Stimulated activated CD8-positive, alpha-beta memory T cell treated with anti-CD3 and anti-CD28 coated beads, Interleukin-15, amount 100 ng/mL, for 4 hours (primary cell): ENCODE measurements at places on chromosomes 3 and 15.

DNA sequence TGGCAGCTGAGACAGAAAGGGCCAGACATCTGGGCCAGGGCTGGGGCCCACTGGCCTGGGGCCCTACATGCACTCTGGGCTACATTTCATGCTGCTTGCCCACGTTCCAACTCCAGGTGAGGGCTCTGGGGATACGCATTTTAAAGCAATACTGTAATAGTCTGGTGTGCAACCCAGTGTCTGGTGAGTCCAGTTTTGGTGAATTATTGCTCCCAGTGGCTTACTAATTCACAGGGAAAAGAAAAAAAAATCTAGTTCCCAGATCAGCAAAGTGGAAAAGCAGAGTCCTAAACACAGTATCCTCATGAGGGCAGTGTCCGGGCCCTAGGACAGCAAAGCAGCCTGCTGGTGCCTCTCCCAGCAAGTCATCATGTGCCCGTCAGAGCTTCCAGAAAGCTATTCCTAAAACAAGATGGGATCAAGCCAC lies 82.4 kb downstream of the CCNL1 start:
- DNase-seq = no peak

DNA sequence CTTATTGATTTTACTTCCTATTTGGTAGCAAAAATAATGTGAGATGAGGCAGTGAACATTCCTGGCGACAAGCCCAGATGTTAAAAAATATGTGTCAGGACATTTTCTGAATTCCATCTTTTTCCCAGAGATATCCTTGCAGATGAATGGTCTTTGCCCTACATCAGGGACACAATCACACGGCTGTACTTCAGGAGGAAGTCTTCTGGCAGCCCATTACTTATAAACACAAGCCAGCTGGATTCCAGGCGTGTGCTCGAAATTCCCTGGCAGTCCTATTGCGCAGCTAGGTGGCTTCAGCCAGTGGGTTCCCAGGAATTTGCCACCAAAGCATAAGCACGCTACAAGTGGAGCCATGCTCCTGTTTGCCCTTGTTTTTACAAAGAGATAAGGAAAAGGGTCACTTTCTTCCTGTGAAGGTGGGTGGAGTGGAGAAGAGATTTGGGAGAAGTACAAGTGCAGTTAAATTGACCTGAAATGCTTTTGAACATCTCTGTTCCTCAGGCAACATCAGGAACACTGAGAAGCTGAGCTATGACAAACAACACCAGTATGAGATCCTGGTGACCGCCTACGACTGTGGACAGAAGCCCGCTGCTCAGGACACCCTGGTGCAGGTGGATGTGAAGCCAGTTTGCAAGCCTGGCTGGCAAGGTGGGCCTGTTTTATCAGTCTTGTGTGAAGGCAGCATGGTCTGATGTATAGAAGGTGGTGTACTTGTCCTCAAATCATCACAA lies 257.1 kb upstream of the TRIM42 start:
- no peak for DNase-seq

- no peak for DNase-seq
These were observed 54.7 kb upstream of the SLCO2A1 start for GRCh38 chr3:134084242-134084950.

DNA sequence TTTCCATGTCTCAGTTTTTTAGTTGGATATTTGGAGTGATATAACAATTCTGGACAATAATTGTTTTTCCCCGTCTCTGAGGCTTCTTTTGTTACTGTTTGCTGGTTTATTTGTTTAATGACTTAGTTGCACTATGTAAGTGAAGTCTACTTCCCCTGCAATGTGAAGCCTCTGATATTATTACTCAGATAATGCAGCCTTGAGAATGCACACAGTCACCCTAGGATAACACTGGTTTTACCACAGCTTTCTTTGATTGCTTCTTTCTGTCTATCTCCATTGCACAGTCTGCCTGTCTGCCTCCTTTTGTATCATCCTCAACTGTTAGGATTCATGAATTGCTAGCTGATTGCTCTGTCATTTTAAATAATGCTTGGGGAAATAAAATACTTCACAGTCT lies 208.7 kb upstream of the ROBO1 start:
- no peak for DNase-seq

DNA sequence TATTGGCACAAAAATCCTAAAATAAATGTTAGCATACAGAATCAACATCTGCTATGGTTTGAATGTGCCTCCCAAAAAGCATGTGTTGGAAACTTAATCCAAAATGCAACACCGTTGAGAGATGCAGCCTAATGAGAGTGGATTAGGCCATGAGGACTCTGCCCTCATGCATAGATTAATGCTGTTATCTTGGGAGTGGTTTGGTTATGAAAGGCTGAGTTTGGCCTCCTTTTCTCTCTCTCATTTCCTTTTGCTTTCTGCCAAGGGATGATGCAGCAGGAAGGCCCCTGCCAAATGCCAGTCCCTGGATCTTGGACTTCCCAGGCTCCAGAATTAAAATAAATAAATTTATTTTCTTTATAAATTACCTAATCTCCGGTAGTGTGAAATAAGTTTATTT lies 49.4 kb downstream of the SYNM start:
- DNase-seq = no peak

GRCh38 chr3:115667738-115668065 lies 44.4 kb downstream of the GAP43 start:
- no peak for DNase-seq

DNA sequence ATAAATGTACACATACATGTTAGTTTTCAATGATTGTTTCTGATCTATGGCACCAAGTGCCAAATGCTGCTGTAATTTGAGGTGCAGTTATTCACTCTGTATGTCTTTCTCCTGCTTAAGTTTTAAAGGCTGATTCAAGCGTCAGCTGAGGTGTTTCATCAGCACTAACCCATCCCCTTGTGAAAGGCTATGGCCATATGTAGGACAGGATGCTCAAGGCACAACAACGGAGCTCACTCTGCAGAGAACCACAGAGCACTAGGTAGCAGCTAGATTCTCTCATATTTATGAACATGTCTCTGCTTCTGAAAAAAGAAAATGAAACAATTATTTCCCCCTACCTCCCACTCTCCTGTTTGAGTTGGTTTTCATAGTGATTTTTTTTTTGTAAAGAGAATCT lies 340.0 kb upstream of the TMCO5A start:
- no peak for DNase-seq

- no peak for DNase-seq
These were observed 53.7 kb upstream of the MEF2A start for GRCh38 chr15:99511866-99512661.

DNA sequence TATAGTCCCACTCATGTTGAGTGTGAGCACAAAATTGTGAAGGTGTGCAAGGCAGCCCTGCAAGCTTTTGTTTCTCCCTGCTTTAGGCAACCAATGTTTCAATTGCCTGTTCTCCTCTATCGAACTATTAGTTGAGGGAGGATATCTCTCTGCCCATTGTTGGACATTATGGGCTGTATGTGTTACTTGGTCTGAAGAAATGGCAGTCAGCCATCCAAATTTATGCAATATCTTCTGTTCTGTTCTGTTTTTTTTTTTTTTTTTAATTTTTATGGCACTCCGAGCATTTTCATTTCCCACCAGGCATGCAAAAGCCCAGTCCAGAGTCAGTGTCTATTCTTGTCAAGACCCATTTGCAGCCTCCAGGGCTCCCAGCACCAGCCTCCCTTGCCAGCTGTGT lies 44.0 kb downstream of the ANAPC13 start:
- DNase-seq = no peak

DNA sequence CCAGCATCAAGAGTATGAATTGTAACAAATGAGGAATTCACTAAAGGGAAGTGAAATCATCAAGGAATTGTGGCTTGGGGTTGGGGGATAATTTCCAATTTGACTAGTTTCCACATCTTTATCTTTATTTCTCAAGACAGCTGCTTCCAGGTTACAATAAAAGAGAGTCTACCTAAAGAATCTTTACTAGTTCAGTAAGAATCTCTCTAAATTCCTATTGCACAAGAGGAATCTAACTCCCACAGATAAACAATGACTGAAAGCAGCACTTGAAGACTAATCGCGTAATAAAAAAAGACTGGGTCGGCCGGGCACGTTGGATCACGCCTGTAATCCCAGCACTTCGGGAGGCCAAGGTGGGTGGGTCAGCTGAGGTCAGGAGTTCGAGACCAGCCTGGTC lies 194.4 kb downstream of the KBTBD8 start:
- no peak for DNase-seq

DNA sequence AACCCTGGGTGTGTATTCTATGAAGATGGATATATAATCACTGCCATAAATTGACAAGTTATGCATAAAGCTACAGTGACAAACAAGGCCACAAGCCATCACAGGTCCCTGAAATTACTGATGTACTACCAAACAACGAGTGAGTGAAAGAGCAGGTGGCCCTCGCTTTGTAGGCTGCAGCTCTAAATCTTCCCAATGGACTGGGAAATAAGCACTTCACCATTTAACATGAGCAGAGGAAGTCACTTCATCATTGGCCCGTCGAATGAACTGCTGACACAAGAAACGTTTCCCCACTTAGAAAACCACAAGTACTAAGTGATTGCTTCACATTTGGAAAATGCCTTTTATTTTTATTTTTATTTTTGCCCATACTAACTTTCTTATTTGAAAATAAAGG lies 218.0 kb downstream of the ZNF385D start:
- DNase-seq = no peak

DNA sequence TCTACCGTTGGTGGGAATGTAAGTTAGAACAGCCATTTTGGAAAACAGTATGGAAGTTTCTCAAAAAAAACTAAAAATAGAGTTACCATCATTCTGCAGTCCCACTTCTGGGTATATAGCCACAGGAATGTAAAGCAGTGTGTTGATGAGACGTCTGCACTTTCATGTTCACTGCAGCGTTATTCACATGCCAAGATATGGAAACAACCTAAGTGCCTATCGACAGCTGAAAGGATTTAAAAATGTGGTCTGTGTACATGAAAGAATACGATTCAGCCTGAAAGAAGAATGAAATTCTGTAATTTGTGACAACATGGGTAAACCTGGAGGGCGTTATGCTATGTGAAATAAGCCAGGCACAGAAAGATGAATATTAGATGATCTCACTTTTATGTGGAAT lies 157.7 kb downstream of the THSD4 start:
- no peak for DNase-seq

DNA sequence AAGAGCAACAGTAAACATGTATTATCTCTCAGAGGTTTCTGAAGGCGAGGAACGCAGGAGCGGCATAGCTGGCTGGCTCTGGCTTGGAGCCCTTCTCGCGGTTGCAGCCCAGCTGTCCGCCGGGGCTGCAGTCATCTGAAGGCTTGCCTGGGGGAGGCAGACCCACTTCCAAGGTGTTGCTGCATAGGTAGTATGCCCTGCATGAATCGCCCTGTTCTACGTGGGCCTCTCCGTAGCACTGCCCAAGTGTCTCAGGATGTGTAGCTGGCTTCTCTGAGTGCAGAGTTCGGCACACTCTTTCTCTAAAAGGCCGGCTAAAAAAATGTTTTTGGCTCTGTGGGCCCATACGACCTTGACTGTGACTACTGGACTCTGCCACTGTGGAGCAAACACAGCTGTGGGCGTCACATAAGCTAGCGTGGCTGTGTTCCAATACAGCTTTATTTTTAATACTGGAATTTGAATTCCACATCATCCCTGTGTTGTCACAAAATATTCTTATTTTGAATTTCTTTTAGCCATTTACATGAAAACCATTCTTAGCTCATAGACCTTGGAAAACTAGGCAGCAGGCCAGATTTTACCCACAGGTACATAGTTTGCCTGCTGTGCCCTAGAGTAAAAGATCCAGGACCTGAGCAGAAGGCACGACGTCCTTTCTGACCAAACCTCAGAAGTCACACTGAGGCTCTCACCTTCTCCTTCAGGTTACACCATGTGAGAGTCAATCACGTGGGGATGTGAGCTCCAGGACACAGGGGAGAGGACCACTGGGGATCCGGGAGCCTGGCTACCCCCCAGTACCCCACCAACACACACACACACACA lies 55.9 kb downstream of the PGPEP1L start:
- no peak for DNase-seq

- DNase-seq = no peak
These were observed 17.6 kb downstream of the IFT80 start for GRCh38 chr3:160381470-160381869.

GRCh38 chr3:194184801-194185200 lies 48.9 kb downstream of the HES1 start:
- no peak for DNase-seq

GRCh38 chr3:142941373-142942123 lies 21.9 kb downstream of the PAQR9 start:
- no peak for DNase-seq

DNA sequence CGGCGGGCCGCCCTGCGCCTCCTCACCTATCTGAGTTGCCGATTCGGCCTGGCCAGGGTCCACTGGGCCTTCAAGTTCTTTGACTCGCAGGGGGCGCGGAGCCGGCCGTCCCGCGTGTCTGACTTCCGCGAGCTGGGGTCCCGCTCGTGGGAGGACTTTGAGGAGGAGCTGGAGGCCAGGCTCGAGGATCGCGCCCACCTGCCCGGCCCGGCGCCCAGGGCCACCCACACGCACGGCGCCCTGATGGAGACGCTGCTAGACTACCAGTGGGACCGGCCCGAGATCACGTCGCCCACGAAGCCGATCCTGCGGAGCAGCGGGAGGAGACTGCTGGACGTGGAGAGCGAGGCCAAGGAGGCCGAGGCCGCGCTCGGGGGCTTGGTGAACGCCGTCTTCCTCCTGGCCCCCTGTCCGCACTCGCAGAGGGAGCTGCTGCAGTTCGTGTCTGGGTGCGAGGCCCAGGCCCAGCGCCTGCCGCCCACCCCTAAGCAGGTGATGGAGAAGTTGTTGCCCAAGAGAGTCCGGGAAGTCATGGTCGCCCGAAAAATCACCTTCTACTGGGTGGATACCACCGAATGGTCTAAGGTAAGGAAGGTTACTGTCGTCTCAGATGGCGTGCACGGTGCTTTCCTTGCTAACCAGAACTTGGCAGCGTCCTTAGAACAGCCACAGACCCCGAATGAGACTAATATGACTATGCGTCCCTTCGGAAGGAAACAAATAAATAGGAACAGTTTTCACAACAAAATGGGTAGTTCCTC lies 567 bp downstream of the TICRR start:
- DNase-seq = no peak

DNA sequence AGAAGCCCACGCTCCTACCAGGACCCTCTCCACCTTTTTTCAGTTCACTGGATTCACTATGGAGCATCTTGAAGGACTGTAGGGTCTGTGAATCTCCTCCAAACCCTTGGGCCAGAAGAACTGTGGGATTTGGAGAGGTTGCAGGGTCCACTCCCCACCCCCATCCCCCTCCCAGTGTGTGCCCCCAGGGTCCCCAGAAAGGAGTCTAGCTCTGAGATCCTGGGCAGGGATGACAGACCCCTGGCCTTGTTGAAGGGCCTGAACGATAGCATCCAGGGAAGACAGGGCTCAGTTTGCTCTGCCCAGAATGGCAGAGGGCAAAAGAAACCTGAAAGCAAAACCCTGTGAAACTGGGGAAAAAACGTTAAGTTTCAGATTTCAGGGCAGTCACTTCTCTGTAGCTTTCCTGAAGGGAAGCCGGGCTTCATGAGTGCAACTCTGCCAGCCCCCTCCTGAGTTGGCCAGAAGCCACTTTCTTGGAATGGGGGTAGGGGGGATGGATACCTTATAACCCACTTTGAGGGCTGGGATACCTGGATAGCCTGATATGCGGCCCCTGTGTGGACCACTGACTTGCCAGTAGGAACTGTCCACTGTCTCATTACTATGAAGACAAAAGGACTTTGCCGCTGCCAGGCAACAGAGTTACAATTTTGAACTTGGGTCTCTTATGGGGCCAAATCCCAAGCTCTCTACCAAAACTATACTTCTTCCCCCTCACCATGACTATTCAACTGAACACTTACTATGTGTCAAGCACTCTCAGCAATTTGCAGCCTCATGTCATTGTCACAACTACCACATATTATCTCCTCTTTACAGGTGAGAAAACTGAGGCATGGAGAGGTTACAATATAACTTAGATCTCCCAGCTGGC lies 1.6 kb upstream of the CISH start:
- no peak for DNase-seq

GRCh38 chr15:34793071-34793470 lies 2.3 kb downstream of the ACTC1 start:
- no peak for DNase-seq
